ENCODE measurements at places on chromosomes 3 and 15.

- no peak for DNase-seq
These were observed 15.9 kb downstream of the COMMD2 start for GRCh38 chr3:149736175-149736952.

GRCh38 chr15:67152429-67152828 lies 87.0 kb downstream of the SMAD3 start:
- DNase-seq = no peak

- DNase-seq = no peak
These were observed 26.7 kb downstream of the C3orf20 start for GRCh38 chr3:14701676-14702075.

DNA sequence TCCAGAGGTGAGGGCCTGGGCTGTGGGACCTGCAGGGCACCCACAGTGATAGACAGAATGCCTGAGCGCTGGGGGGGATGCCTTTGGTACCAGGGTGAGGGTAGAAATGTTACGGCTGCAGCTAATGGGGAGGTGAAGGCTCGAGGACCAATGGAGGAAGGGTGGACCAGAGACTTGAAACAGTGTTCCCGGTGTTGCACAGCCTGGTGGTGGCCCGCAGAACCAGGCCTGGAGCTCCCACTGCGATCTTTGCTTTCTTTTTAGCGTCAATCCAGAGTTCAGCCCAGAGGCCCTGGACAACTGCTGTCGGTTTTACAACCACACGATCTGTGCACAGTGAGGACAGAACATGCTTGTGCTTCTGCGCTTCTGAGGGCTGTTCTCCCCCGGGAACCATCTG lies 36.8 kb upstream of the PDE8A start:
- DNase-seq = no peak
